ENCODE measurements at places on chromosomes 2 and 18. TPM values are rescaled to one million over a fixed set of nuclear protein-coding genes. Genes with fewer than 3 reads are reported as not detected.
A peak's percentile ranks its signal among the peaks of the same experiment; 100 is the strongest.

Gene GALNT14
- total RNA-seq = 12.9 TPM

GRCh38 chr18:34543356-34543755, 166.7 kb upstream of the DTNA start:
- no peak for DNase-seq

GRCh38 chr18:60372596-60372995, at the start of gene MC4R:
TSS of gene MC4R (minus strand) at chr18:60372775. CDS start at chr18:60372349, 426 bp downstream.
- peak; percentile 80 for DNase-seq

DNA sequence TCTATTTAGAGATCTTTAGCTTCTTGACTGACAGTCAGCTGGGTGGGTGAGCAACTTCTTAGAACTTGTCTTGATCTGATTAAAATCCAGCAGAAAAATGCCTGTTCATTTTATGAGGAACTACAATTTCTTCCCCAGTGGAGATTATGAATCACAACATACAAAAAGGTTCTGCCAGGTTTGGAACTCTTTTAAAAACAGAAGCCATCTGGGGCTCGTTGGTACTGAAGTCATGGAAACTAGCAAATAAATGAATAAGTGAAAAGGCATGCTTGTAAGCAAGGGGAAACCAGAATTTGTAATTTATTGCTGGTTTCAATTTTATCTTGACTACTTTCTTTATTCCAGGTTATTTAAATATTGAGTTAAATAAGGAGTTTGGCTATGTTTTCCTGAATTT, 767.4 kb downstream of the MBD2 start:
- DNase-seq = peak; percentile 21

DNA sequence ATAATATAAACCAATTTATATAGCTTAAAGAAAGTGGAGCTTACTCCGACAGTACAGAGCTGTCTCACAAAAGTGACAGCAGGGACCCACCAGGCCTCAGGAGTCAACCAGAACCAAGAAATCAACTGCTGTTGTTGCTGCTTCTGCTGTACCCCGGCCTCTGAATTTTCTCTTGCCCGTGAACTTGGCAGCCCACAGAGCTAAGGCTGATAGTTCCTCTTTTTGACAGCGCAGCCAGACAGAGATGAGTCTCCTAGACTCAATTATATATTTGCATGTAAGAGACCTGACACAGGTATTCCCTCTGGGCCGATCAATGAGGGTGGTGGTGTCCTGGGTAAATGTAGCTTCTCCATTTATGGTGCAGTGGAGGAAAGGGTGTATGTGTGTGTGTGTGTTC, 109.4 kb downstream of the KCTD1 start:
- DNase-seq = no peak

All from H4 (cell line).